ENCODE measurements at places on chromosomes 16 and 17. TPM values are rescaled to one million over a fixed set of nuclear protein-coding genes. Genes with fewer than 3 reads are reported as not detected.

DNA sequence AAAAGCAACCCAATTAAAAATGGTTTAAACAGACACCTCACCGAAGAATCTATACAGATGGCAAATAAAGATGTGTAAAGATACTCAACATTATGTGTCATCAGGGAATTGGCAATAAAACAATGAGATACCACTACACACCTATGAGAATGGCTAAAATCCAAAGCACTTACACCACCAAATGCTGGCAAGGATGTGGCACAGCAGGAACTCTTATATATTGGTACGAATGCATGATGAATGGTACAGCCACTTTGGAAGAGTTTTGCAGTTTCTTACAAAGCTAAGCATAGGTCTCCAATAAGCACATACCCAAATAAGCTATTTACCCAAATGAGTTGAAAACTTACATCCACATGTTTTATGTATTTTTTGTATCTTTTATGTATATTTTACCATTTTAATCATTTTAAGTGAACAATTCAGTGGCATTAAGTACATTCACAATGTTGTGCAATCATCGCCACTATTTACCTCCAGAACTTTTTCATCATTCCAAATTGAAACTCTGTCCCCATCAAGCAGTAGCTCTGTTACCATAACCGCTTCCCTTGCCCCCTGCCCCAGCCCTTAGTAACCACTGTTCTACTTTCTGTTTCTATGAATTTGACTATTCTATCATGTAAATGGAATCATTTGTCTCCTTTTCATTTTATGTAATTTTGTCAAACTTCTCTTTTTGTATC is 6.7 kb upstream of the ALDH3A2 start:
- ATAC-seq, result no peak

Gene SCIMP
- 1.9 TPM for total RNA-seq

Gene MYH11
- total RNA-seq, result 10,459 TPM

GRCh38 chr17:47778184-47778635 is 43.4 kb downstream of the OSBPL7 start:
- ATAC-seq, result no peak

Gene CCR7
- total RNA-seq, result not detected

Gene OR4D1
- not detected for total RNA-seq
